ENCODE measurements at places on chromosomes 3 and 15.

- DNase-seq: no peak
These were observed 15.2 kb downstream of the IVD start for GRCh38 chr15:40420793-40421192.

GRCh38 chr15:46703871-46704637 is 1013.3 kb upstream of the SEMA6D start:
- no peak for DNase-seq

DNA sequence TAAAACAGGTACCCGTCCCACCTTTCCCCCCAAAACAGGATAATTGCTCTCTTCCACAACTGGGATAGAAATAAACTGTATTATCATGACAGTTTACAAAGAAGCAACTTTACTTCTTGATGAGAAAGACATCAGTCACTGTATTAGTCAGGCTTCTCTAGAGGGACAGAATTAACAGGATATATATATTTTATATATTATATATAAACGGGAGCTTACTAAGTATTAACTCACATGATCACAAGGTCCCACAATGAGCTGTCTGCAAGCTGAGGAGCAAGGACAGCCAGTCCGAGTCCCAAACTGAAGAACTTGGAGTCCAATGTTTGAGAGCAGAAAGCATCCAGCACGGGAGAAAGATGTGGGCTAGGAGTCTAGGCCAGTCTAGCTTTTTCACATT is 18.4 kb upstream of the PLSCR4 start:
- no peak for DNase-seq

GRCh38 chr3:18237251-18238005 is 187.7 kb downstream of the SATB1 start:
- DNase-seq: no peak

- no peak for DNase-seq
These were observed 32.7 kb upstream of the DLG1 start for GRCh38 chr3:197331131-197331530.

DNA sequence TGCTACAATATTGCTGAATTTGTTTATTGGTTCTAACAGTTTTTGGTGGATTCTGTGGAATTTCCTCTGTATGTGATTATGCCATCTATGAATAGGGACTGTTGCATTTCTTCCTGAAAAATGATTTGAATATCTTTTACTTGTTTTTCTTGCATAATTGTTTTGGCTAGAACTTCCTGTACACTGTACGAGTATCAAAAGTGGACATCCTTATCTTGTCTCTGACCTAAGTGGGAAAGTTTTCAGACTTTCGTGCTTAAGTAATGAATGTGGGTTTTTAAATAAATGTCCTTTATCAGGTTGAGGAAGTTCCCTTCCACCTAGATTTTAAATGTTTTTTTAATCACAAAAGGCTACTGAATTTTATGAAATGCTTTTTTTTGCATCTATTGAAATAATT is 203.8 kb upstream of the ATP10A start:
- no peak for DNase-seq

GRCh38 chr3:18946524-18946923 is 201.8 kb upstream of the KCNH8 start:
- no peak for DNase-seq

DNA sequence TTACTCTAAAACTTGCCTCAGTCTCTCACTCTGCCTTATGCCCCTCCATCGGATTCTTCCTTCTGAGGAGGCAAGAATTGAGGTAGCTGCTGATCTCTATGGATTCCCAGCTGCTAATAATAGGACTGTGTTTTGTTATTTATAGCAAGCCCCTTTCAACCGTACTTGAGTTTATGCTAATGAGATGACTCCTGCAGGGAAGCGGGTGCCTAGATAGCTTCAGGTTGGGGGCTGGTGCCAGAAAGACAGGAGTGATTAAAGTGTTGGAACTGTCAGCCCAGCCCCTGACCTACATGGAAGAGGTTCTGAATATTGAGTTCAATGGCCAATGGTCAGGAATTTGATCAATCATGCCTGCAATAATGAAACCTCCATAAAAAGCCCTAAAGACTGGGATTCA is 21.8 kb upstream of the LIMD1 start:
- DNase-seq: no peak

GRCh38 chr3:18643281-18643680 is 218.1 kb upstream of the SATB1 start:
- no peak for DNase-seq

DNA sequence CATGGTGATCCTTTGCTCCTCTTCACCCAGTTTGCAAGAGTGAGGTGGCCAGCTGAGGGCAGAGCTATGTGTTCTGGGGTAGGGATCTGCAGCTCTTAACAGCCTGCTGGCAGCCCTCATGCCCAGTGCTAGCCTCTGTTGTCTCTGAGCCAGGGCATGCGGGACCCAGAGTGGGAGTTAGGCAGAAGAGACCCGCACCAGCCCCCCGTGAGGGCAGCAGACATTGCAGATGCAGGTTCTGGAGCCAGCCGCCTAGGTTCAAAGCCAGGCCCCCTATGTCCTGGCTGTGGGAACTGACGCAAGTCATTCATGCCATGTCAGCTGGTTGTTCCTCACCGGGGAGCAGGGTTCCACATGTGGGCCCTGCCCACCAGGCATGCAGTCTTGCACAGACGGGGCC is 74.7 kb downstream of the DNAJB8 start:
- DNase-seq: no peak

DNA sequence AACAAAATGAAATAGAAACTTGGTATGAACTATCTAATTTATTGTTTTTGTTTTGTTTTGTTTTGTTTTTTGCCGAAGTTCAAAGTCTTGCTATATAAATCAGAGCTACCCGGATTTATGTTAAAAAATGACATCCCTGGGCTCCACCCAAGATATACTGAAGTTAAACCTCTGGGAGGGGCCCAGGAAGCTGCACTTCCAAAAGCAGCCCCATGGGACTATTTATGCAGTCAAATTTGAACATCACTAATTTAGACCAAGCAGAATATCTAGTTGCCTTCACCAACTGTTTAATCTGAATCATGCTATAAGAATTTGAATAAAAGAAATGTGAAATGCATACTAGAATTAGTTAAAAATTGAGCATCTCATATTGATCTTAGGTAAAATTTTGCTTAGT is 32.2 kb downstream of the PEX5L start:
- no peak for DNase-seq

- no peak for DNase-seq
These were observed 3.9 kb downstream of the RIOX2 start for GRCh38 chr3:97968376-97968775.

- no peak for DNase-seq
These were observed 393.3 kb upstream of the CBLB start for GRCh38 chr3:106261915-106262683.

DNA sequence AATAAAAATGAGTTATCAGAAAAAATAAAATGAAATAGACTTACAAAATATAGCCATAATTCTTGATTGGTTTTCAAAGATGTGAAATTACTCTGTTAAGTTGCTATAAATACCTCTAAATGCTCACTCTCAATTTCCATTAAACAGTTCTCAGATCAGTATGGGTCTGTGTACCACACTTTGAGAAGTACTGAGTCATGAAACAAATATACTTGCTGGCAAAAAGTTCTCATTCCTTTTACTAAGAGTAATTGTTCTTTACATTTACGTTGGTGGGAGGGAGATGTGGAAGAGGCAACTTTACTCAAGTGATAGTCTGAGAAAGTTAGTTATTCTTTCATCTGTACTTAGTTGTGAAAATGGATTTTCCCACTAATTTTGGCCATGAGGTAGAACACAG is 96.3 kb downstream of the ZNF385D start:
- DNase-seq: no peak

DNA sequence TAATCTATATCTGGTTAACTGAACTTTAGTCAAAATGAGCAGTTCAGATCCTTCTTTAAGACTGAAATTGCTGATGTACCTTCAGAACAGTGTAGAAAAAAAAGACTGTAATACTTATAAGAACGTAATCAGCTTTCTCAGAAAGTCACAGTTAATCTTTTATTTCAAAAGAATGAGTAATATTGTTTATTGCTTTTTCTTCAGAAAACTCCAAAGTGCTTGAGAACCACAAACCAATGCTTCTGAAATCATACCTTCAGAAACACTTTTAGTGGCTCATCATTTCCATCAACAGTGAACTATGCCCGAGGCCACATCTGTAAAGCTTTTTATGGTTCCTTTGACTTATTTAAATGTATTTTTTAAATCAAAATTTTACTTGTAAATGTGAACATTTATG is 33.3 kb upstream of the CLASP2 start:
- no peak for DNase-seq

DNA sequence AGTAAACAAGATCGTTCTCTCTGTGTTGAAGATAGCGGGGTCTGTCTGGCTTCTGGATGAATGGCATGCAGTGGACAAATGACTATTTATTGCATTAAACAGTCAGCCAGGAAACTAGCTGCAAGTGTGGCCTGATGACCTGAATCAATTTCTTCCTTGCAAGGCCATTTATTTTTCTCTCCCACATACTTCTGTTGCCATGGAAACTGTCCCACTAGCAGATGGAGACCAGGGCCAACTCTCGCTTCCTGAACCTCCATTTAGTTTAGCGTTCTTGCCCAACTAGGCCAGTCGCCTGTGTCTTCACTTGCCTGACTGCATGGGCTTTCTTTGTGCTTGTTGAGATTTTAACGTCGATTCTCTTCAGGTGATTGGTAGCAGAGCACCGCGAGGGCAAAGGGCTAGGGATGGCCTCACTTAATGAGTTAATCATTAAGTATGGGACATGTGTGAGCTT is 27.6 kb downstream of the LMCD1 start:
- no peak for DNase-seq

GRCh38 chr3:120428924-120429323 is 21.9 kb downstream of the FSTL1 start:
- DNase-seq: no peak

GRCh38 chr3:64209866-64210621 is 15.2 kb downstream of the PRICKLE2 start:
- DNase-seq: no peak

- DNase-seq: no peak
These were observed 99.5 kb downstream of the APBA2 start for GRCh38 chr15:28985316-28985645.

- no peak for DNase-seq
These were observed 212.4 kb upstream of the ZBTB20 start for GRCh38 chr3:115359536-115359935.

GRCh38 chr3:179967622-179968021 is 69.1 kb downstream of the PEX5L start:
- DNase-seq: no peak

GRCh38 chr3:107001635-107002034 is 375.6 kb upstream of the CCDC54 start:
- DNase-seq: no peak

DNA sequence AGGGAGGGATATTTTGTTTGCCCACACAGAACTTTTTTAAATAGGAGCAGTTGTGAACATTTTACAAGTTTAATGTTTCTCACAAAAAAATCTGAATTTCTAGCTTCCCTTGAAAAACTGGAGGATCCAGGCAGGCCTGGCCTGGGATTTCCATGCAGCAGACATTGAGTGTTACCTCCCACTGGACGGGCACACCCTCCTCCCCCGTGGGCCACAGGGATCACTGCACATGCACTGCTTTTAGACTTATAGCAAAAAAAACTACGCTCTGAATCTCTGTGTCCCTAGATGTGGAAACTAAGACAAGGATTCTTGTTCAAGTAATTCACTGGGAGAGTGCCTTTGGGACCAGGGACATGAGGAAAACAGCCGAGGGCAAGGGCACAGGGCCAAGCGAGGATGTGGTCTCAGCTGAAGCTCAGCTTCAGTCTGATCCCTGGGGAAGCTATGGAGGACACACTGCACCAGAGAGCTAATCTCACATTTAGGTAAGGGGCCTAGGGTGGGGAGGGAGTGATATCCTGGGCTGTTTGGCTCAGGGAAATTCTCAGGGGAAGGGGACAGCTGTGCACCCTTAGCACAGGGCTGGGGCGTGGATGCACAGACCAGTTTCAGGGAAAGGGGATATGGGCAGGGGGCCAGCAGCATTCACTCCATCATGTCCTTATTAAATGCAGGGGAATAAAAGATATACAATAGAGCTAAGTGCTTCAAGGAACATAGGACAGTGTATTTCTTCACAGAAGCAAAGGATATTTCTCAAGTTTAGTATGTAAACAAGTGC is 46.0 kb downstream of the FSIP1 start:
- no peak for DNase-seq

- DNase-seq: no peak
These were observed 4.3 kb downstream of the SHF start for GRCh38 chr15:45183511-45183910.

GRCh38 chr15:33086500-33087121 is 107.9 kb downstream of the FMN1 start:
- DNase-seq: no peak

GRCh38 chr3:134486577-134487041 is 752 bp downstream of the CEP63 start:
- DNase-seq: peak; percentile 3
